Naive B cell (primary cell): ENCODE measurements at places on chromosomes 5 and 9. TPM values are rescaled to one million over a fixed set of nuclear protein-coding genes. Genes with fewer than 3 reads are reported as not detected.

Gene GAS1
- polyA plus RNA-seq, result not detected

GRCh38 chr9:137161558-137162486 lies 8.0 kb downstream of the LRRC26 start:
- H3K27me3 ChIP-seq, result peaks cover 74% of the 10 kb centered on the region
- H3K27ac ChIP-seq, result no peak overlapping the region
- DNase-seq, result no peak

DNA sequence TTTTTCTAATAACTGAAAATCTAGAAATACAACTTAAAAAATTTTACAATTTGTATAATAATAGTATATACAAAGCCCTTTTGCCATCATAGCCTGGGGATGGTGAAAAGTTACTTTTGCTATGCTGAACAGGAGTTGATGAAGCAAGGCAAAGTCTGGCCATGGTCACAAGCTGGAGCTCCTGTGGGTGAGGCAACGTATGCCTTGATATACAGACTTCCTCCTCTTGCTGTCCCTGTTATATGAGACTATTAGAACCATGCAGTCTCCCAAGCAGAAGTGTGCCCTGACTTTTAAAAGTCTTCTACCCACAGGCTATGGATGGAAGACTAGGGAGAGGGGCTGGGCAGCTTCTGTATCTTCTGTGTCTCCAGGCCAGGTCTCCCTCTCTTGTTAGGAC lies 15.7 kb downstream of the FAM151B start:
- no peak overlapping the region for H3K27ac ChIP-seq
- no peak for DNase-seq
- peaks cover 7% of the 10 kb centered on the region for H3K4me1 ChIP-seq
- no peak overlapping the region for H3K4me3 ChIP-seq
- H3K27me3 ChIP-seq, result no peaks in the 10 kb centered on the region

DNA sequence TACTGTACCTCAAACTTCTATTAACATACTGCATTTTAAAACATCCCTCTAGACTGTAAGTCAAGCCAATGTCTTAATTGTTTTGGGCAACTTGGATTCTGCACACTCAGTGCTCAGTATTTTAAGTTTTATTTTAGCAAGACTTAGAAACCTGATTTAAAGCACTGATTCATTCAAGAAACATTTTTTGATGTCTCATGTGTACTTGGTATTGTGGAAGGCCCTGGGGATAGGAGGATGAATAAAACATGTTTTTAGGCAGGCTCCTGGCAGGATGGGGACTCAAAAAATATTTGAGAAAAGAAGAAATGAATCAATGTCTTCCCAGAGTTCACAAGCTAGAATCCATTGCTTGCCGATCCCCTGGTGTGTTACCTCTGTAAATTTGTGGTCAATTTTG lies 334.0 kb upstream of the PUM3 start:
- no peaks in the 10 kb centered on the region for H3K36me3 ChIP-seq
- no peak overlapping the region for H3K27ac ChIP-seq
- H3K4me1 ChIP-seq, result peaks cover 13% of the 10 kb centered on the region
- H3K27me3 ChIP-seq, result peaks cover 34% of the 10 kb centered on the region
- no peak for DNase-seq
- no peak overlapping the region for H3K4me3 ChIP-seq

GRCh38 chr9:100131216-100131615 lies 32.2 kb downstream of the INVS start:
- H3K36me3 ChIP-seq, result peaks cover 27% of the 10 kb centered on the region
- H3K27ac ChIP-seq, result no peak overlapping the region
- no peak overlapping the region for H3K4me3 ChIP-seq

DNA sequence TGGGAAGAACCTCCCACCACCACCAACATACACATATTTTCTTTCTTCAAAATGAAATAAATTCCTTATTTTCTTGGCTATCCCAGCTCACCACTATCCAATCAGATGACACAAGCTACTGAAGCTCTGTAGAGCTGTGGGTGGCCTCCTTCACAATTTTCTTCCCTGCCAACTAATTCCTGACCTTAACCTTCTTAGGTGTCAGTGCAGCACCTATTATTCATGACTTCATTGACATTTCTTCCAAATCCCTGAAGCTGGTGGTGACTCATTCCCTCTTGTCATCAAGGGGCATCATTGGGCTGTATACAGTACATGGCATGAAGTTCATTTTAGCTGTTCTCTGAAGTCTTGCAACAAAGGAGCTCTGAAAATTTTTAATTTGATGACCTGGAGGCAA lies 42.0 kb upstream of the ADRA1B start:
- H3K27me3 ChIP-seq, result peaks cover 38% of the 10 kb centered on the region
- DNase-seq, result no peak
- H3K4me3 ChIP-seq, result no peak overlapping the region

Gene GARIN3
- not detected for polyA plus RNA-seq

- H3K4me1 ChIP-seq, result peaks cover 2% of the 10 kb centered on the region
- no peaks in the 10 kb centered on the region for H3K36me3 ChIP-seq
- H3K27me3 ChIP-seq, result no peaks in the 10 kb centered on the region
- H3K27ac ChIP-seq, result no peak overlapping the region
These were observed 74.9 kb downstream of the ZNF618 start for GRCh38 chr9:113951032-113951372.

Gene CDK5RAP2
- polyA plus RNA-seq, result 34.9 TPM

Gene ENG
- polyA plus RNA-seq, result 5.8 TPM

GRCh38 chr5:127650649-127651048 lies 1.8 kb downstream of the CTXN3 start:
- no peak for DNase-seq
- peaks cover 7% of the 10 kb centered on the region for H3K27me3 ChIP-seq
- no peak overlapping the region for H3K27ac ChIP-seq
- H3K4me1 ChIP-seq, result no peaks in the 10 kb centered on the region
- H3K36me3 ChIP-seq, result no peaks in the 10 kb centered on the region
- H3K4me3 ChIP-seq, result no peak overlapping the region
